ENCODE measurements at places on chromosomes 7 and 10.

- no peak for DNase-seq
These were observed 115.7 kb downstream of the CCDC71L start for GRCh38 chr7:106545275-106545674.

- no peak for DNase-seq
These were observed 39.0 kb upstream of the AOAH start for GRCh38 chr7:36763132-36763816.

DNA sequence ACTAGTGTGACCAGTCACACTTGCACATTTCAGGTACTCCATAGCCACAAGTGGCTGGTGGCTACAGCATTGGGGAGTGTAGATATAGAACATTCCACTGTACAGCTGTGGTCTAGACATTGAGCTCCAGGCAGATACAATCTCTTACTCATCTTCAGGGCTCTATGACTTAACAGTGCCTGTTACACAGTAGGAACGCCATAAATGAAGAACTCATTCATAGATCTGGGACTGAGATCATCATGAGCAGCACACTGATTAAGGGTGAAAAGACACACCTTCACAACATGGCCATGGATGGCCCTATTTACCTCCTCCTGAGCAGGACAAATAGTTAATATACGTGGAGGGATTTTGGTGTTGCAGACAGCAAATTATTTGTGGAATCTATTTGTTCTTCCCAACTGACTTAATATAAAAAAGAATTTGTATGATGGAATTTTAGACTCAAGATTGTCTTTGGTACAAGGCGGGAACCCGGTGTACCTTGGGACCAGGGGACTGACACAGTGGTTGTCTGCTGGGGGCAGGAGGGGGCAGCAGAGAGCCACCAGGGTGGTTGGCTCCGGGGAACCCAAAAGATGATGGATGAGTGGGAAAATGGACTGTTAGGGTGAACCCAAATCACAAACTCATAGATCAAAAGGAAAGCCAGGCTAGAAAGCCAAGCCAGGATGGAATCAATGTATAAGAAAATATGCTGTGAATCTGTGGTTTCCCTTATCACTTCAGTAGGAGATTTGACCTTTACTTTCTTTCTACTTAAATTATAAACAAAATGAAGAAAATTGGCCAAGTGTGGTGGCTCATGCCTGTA, 24.3 kb upstream of the CPA2 start:
- no peak for DNase-seq

DNA sequence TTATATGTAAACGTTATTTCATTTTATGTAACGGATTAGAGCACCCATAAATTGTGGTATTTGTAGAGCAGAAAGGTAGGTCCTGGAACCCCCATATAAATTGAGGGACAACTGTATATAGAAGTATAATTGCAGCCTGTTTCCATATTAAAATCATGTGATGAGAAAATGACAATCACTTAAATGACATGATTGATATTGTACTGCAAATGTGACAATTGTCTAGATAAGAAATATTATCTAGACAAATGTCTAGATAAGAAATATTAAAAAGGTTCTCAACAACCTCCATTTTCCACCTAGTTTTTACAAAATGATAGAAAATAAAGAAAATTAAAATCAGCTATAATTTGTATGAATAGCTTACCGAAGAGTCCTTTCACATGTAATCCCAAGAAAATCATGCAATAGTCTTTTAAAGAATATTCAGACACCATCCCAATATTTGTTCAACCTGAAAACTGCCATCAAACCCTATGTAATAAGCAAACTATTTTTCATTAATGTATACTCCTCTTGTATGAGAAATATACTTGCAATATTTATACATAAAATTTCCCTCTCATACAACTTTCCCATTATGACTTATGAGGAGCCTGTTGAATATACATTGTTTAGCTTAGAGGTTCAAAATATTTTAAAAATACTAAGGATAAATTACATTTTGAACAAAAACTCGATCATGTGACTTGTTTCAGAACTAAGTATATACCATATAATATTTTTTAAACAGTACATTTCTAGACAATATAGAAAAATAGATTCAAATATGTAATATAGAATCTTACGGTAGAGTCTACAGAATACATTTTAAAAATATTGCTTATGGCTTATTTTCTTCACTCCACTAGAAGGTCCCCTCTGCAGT, 153.2 kb downstream of the CRPPA start:
- no peak for DNase-seq

- no peak for DNase-seq
These were observed 45.3 kb upstream of the GNAI1 start for GRCh38 chr7:80089366-80089765.

DNA sequence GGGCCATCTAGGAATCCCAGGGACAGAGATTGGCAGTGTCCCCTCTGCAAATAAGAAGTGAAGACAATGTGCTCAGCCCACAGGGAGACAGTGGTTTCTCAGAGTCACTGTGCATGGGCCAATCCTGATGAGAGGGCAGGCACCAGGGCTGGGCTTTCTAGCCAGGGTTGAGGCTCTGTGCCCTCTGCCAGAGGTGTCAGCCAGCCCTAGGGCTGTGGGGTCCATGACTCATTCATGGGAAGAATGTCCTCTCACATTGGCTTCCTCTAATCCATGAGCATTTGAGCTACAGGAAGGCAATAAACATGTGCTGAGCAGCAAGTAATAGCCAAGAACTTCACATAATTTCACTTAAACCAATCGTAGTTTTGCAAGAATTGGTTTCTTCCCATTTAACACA, 482.0 kb upstream of the MGMT start:
- no peak for DNase-seq

DNA sequence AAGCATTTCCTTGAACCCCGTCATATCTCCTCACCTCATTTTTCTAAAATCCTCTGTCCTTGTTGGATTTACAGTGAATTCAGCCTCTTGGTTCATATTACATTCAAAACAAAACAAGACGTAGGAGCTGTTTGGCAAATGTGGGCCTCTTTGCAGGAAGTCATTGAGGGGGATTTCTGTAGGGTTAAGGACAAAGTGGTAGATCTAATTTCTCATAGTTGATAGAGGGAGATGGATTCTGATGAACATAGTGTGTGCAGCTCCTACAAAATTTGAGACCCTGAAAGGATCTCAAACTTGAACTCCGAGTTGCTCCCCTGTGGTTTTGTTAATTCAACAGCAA, 682 bp downstream of the TBXAS1 start:
- DNase-seq, result no peak

- DNase-seq, result no peak
These were observed 73.4 kb upstream of the ZNF722 start for GRCh38 chr7:63925262-63925625.

DNA sequence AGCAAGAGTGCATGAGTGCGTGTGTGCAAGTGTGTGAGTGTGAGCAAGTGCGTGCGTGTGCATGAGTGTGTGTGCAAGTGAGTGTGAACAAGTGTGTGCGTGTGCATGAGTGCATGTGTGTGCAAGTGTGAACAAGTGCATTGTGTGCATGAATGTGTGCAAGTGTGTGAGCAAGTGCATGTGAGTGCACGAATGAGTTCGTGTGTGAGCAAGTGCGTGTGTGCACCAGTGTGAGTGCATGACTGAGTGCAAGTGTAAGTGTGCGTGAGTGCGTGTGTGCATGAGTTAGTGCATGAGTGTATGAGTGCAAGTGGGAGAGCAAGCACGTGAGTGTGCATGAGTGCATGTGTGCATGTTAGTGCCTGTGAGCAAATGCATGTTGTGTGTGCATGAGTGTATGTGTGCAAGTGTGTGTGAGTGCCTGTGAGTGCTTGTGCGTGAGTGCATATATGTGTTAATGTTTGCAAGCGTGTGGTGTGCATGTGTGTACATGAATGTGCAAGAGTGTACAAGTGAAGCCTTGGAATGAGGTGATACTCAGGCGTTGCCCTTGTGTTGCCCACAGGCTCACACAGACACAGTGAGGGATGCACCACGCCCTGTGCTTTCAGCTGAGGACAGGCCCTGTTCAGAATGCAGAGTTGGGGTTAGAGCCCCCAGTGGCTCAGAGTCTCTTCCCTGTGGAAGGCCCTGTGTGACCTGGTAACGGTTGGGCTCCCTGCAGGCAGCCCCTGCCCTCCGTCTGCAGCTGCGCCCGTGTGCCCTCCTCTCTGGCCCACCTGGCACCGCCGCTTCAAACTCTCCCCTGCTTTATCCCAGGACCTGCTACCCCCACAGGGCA, 97.1 kb downstream of the NKX6-2 start:
- DNase-seq, result no peak

GRCh38 chr7:133139350-133139749, 57.5 kb upstream of the CHCHD3 start:
- DNase-seq, result no peak

GRCh38 chr7:118218413-118219156, 5.9 kb upstream of the ANKRD7 start:
- DNase-seq, result no peak

GRCh38 chr10:89242345-89242684, 9.3 kb downstream of the LIPA start:
- DNase-seq, result peak; percentile 30

- DNase-seq, result no peak
These were observed 2.3 kb upstream of the FZD9 start for GRCh38 chr7:73431041-73431835.

- DNase-seq, result no peak
These were observed 186.2 kb upstream of the MTPN start for GRCh38 chr7:136163340-136163801.

- DNase-seq, result no peak
These were observed 17.6 kb upstream of the SH2D4B start for GRCh38 chr10:80519936-80520650.

DNA sequence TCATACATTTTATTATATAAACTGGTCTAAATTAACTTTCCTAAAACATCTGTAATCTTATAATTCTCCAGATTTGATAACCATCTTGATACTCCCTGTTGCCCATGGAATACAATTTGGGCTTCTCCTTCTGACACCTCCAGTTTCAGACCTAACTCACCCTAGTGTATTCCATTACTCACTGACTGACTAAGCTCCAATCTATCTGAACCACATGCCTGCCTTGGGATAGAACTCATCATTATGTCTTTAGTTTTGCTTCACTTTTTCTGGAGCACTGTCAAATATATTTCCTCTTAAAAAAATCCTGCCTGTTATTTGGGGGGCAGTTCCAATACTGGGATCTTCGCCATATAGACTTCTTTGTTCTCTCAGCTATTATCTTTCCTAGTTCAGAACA, 4.9 kb upstream of the FOXP2 start:
- DNase-seq, result no peak

- no peak for DNase-seq
These were observed 20.9 kb downstream of the MAP3K8 start for GRCh38 chr10:30454744-30455510.

DNA sequence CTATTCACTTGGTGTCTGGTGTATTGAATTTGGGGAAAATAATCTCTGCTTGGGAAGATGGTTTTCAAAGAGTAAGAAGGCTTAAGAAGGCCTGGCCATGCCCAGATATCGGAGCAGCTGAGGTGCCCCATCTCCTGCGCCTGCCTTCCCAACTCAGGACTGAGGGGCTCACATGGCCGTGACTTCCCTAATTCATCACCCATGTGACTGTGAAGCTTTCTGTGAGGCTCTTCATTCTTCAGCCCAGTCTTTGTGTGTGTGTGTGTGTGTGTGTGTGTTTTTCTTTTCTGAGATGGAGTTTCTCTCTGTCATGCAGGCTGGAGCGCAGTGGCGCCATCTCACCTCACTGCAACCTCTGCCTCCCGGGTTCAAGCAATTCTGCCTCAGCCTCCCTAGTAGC, 53.2 kb downstream of the PROSER2 start:
- DNase-seq, result no peak

GRCh38 chr7:41918597-41918996, 215.7 kb upstream of the INHBA start:
- DNase-seq, result no peak

- DNase-seq, result no peak
These were observed 2.5 kb downstream of the ZEB1 start for GRCh38 chr10:31321396-31321941.

GRCh38 chr10:78199005-78199725, 165.5 kb downstream of the RPS24 start:
- no peak for DNase-seq

- no peak for DNase-seq
These were observed 105.9 kb downstream of the PLPP4 start for GRCh38 chr10:120562956-120563355.

DNA sequence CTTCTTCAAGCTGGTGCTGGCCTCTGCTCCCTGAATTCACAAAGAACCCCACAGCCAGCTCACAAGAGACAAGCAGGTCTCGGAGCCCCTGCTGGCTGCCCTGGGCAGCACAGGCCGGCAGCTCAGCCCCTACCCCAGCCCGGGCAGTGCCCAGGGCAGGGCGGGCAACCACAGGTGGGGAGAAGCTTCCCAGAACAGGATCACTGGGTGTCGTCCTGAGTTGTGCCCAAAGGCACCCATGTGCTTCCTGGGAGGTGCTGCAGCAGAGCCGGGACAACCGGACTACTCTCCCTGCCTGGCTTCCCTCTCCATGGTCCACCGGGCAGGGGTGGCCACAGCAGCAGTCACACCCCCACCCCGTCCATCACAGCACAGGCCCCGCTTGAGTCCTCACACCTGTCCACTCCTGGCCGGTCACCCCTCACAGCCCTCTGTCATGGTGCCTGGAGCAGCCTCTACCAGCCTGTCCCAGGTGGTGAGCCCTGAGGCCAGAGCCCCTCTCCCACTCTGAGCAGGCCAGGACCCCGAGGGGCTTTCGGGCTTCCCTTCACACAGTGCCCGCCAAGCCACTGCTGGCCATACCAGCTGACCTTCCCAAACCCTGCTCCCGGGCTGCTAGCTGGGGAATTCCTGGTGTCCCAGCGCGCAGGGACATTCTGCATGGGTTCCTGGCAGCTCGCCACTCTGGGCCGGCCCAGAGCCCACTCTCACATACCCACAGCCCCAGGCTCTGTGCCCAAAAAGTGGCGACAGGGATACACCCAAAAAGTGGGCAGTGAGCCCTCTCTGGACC, 3.1 kb downstream of the RASGEF1A start:
- DNase-seq, result no peak

- no peak for DNase-seq
These were observed 652 bp downstream of the PCGF5 start for GRCh38 chr10:91220954-91221675.

- DNase-seq, result no peak
These were observed 137.0 kb downstream of the CD36 start for GRCh38 chr7:80775482-80775881.

DNA sequence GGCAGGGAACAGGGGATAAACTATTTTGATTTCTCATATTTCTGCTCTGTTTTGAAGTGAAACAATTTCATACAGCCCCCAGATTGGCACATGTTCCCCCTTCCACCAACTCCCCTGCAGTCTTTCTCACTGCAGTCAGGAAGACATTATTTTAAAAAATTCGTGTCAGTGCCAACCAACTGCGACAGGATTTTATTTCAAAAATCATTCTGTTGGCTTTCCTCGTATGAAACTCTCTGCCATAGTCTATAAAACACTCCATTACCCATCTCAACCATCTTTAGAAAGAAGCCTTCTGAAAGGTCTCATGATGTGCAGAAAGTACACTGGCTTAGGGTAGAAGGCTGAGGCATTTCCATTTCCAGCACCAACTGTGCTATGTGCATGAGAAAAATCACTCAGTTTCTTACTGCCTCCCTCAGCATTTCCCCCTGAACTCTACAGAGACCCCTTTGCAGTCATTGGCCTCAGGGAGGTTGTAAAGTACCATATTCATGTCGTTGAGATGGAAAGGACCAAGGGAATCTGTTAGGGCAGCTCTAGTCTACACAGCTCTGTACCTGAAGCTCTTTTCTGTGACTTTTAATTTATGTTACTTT, 46.9 kb downstream of the STEAP1B start:
- DNase-seq, result no peak

- no peak for DNase-seq
These were observed 2.6 kb downstream of the CRHR2 start for GRCh38 chr7:30679664-30680063.
